ENCODE measurements at places on chromosomes 7 and 10. TPM values are rescaled to one million over a fixed set of nuclear protein-coding genes. Genes with fewer than 3 reads are reported as not detected.

GRCh38 chr10:36187380-36188079 lies 545.4 kb upstream of the FZD8 start:
- H3K4me1 ChIP-seq = no peaks in the 10 kb centered on the region
- no peaks in the 10 kb centered on the region for H3K27me3 ChIP-seq
- H3K36me3 ChIP-seq = no peaks in the 10 kb centered on the region
- no peak for DNase-seq
- no peak overlapping the region for H3K27ac ChIP-seq

GRCh38 chr10:97687785-97688781 lies 1.0 kb upstream of the AVPI1 start:
- no peak for DNase-seq
- peak overlapping the region; percentile 17 for H3K27ac ChIP-seq
- peaks cover 11% of the 10 kb centered on the region for H3K27me3 ChIP-seq

GRCh38 chr7:84605301-84605700 lies 410.7 kb upstream of the SEMA3A start:
- no peaks in the 10 kb centered on the region for H3K36me3 ChIP-seq
- no peak for DNase-seq
- no peaks in the 10 kb centered on the region for H3K27me3 ChIP-seq
- H3K27ac ChIP-seq = no peak overlapping the region
- H3K4me3 ChIP-seq = no peak overlapping the region
- no peaks in the 10 kb centered on the region for H3K4me1 ChIP-seq

GRCh38 chr7:158351051-158351450 lies 236.6 kb downstream of the PTPRN2 start:
- H3K36me3 ChIP-seq = no peaks in the 10 kb centered on the region
- peaks cover 2% of the 10 kb centered on the region for H3K27me3 ChIP-seq
- DNase-seq = no peak
- no peaks in the 10 kb centered on the region for H3K4me1 ChIP-seq

DNA sequence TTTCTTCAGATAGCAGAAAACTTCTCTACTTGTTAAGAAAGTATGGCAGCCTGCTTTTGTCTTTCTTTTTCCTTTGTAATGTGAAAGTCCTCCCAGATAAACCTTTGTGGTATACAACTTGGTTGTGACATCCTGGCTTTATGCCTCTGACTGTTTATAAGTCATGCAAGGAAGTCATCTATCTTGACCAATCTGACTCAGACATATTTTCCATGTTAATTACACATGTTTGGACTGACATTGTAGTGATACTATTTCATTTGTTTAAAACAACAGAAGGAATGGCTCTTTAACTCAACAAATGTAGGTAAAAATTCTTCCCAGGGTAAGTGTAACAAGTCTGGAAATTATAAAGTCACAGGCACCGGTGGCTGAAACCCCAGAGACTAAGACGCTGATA lies 341.6 kb upstream of the MEOX2 start:
- H3K4me1 ChIP-seq = no peaks in the 10 kb centered on the region
- no peak overlapping the region for H3K27ac ChIP-seq
- no peaks in the 10 kb centered on the region for H3K27me3 ChIP-seq

- peaks cover 37% of the 10 kb centered on the region for H3K36me3 ChIP-seq
- H3K4me3 ChIP-seq = no peak overlapping the region
- peaks cover 6% of the 10 kb centered on the region for H3K4me1 ChIP-seq
- no peaks in the 10 kb centered on the region for H3K27me3 ChIP-seq
- no peak for DNase-seq
- no peak overlapping the region for H3K27ac ChIP-seq
Observed at GRCh38 chr10:112539340-112539739, 92.3 kb downstream of the VTI1A start.

DNA sequence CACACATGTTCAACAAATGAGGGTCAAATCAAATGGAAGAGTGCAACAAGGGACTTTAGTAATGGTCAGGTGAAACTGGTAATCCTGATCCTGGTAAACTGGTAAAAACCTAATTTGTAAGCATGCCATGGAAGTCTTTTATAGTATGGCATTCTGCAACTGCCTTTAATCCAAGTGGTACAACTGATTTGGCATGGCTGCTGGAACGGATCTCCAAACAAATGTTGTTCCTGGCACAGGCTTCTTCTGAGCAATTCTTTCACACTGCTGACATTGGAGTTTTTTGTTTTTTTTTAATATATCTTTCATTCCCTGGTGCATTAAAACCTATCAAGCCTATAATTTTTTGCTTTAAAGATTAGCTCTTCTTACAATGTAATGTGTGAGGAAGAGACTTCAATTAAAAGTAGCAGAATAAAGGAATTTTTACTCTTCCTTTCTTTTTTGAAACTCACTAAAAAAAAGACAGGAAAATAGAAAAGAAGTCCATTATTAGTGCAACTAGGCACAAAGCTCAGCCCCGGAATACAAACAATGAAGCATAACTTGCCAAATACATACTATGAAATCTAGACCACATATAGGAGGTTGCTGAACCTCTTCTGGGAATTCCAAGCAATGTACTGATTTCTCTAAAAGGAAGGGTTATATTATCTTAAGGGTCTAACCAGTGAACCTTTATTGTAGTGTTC lies 79.3 kb upstream of the OIT3 start:
- H3K36me3 ChIP-seq = peaks cover 4% of the 10 kb centered on the region
- no peak overlapping the region for H3K27ac ChIP-seq
- DNase-seq = no peak
- H3K27me3 ChIP-seq = no peaks in the 10 kb centered on the region

DNA sequence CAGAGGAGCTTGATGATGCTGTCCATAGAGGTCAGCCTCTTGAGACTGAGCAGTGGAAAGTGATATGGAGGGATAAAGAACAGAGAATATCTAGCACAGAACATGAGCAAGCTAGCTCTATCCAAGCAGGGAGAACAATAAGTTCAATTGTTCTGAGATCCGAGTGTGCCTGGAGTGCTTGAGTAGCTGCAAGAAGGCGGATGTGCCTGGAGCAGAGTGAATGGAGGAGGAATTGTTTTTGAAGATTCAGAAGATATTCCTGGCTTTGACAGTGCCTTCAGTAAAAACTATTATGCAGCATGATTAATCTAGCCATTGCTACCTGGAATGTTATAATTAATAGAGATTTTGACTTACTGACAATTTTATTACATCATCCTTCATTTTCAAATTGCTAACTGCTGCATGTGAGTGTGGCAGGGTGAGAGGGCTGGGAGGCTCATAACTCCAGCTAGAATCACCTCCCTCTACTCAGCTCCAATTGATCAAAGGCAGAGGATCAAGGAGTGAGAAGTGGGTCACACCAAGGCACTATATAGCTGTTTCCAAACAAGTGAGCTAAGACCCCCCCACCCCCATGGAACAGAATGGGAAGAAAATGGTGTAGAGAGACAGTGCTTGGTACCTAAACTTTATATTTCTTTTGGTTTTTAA lies 302.8 kb downstream of the ADRA2A start:
- no peak for DNase-seq
- H3K36me3 ChIP-seq = no peaks in the 10 kb centered on the region
- H3K4me1 ChIP-seq = no peaks in the 10 kb centered on the region
- no peak overlapping the region for H3K27ac ChIP-seq

DNA sequence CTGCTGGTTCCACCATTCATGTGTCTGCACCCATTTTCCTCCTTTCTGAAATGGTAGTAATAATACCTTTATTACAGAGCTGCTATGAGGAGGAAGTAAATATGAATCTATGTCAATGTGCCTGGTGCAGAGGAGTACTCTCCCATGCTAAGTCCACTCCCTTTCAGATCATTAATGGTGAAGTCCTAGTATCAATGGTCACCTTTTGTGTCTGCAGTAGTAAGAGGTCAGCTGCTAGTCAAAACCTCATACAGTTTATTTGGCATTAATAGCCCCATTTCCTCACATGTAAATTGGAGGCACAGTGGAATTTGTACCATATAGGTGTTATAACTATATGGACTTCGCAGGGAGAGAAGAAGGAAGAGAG lies 581.0 kb downstream of the REEP3 start:
- H3K4me1 ChIP-seq = no peaks in the 10 kb centered on the region
- H3K36me3 ChIP-seq = no peaks in the 10 kb centered on the region
- H3K27ac ChIP-seq = no peak overlapping the region
- no peak for DNase-seq

DNA sequence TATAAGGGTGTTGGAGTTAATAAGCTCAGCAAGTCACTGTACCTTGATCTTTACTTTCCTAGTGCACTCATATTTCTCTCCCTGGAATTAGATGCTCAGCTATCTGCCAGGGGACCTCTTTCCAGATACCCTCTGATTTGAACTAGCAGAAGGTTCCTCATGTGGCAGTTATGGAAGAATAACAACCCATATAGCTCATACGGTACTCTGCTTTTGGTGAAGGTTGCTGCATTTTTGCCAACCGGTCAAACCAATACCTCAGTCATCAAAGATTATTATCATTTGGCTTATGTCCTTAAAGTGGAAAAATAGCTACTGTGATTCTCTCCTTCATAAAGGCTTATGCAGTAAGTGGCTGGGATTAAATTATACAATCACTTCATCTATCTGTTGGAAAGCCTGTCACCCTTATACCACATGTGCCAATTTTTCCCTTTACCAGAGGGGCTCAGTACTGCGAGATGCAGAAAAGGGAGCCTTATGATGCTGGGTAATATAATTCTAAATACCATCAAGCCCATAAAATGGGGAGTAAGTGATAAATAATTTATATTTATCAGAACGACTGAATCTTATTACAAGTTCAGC lies 43.4 kb upstream of the PTER start:
- no peak overlapping the region for H3K4me3 ChIP-seq
- no peaks in the 10 kb centered on the region for H3K36me3 ChIP-seq
- no peak overlapping the region for H3K27ac ChIP-seq
- H3K4me1 ChIP-seq = no peaks in the 10 kb centered on the region
- peaks cover 3% of the 10 kb centered on the region for H3K27me3 ChIP-seq
- DNase-seq = no peak

DNA sequence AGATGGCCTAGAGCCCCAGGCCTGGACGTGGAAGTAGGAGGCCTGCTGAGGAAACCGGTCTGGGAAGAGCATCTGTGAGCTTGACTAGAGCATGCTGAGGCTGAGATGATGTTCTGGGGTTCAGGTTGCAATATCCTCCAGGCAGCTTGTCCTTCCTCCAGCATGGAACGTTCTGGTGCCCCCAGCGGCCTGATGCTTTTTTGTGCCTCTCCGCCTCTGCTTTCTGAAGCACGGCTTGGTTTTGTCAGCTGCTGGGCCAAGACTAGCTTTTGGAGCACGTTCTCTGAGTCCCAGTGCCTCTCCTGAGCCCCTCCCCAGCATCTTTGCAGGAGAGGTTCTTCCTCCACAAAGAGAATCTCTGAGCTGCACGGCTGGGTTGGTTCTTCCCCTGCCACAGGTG lies 682.0 kb upstream of the FOXK1 start:
- no peak overlapping the region for H3K27ac ChIP-seq
- no peak overlapping the region for H3K4me3 ChIP-seq
- no peak for DNase-seq
- peaks cover 5% of the 10 kb centered on the region for H3K27me3 ChIP-seq
- no peaks in the 10 kb centered on the region for H3K4me1 ChIP-seq
- no peaks in the 10 kb centered on the region for H3K36me3 ChIP-seq

- no peaks in the 10 kb centered on the region for H3K4me1 ChIP-seq
- no peak overlapping the region for H3K27ac ChIP-seq
- H3K36me3 ChIP-seq = no peaks in the 10 kb centered on the region
- no peak overlapping the region for H3K4me3 ChIP-seq
- H3K27me3 ChIP-seq = peaks cover 20% of the 10 kb centered on the region
Observed at GRCh38 chr10:86170255-86171108, 196.1 kb downstream of the GRID1 start.

DNA sequence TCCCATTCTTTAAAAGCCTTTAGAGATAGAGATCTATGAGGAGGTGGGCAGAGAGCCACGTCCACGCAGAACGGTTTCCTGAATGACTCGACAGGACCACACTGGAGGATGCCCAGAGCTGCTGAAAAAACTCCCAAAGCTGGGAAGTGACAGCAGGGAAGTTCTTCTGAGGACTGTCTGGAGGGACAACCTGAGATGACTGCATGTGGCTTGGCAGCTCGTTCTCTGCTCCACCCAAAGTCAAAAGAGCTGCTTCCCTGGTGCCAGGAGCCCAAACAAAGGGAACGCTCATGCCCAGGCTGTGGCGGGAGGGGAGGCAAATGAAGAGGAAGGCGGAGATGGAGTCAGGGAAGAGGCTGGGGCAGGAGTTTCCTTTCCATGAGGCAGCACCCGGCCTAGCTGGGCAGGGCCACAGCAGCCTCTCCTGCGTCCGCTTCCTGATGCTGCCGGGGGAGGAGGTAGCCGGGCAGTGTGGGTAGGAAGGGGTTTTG lies 95.4 kb downstream of the CCDC3 start:
- no peak overlapping the region for H3K4me3 ChIP-seq
- H3K4me1 ChIP-seq = no peaks in the 10 kb centered on the region
- H3K27me3 ChIP-seq = peaks cover 12% of the 10 kb centered on the region
- DNase-seq = no peak
- H3K36me3 ChIP-seq = no peaks in the 10 kb centered on the region
- H3K27ac ChIP-seq = no peak overlapping the region

GRCh38 chr10:119024882-119025281 lies 4.6 kb upstream of the NANOS1 start:
- H3K27ac ChIP-seq = no peak overlapping the region
- H3K27me3 ChIP-seq = peaks cover 13% of the 10 kb centered on the region
- no peak overlapping the region for H3K4me3 ChIP-seq
- H3K4me1 ChIP-seq = no peaks in the 10 kb centered on the region
- no peaks in the 10 kb centered on the region for H3K36me3 ChIP-seq

- no peaks in the 10 kb centered on the region for H3K27me3 ChIP-seq
- H3K27ac ChIP-seq = no peak overlapping the region
- H3K36me3 ChIP-seq = no peaks in the 10 kb centered on the region
- no peak for DNase-seq
- no peak overlapping the region for H3K4me3 ChIP-seq
Observed at GRCh38 chr10:20058135-20058534, 241.9 kb downstream of the PLXDC2 start.

DNA sequence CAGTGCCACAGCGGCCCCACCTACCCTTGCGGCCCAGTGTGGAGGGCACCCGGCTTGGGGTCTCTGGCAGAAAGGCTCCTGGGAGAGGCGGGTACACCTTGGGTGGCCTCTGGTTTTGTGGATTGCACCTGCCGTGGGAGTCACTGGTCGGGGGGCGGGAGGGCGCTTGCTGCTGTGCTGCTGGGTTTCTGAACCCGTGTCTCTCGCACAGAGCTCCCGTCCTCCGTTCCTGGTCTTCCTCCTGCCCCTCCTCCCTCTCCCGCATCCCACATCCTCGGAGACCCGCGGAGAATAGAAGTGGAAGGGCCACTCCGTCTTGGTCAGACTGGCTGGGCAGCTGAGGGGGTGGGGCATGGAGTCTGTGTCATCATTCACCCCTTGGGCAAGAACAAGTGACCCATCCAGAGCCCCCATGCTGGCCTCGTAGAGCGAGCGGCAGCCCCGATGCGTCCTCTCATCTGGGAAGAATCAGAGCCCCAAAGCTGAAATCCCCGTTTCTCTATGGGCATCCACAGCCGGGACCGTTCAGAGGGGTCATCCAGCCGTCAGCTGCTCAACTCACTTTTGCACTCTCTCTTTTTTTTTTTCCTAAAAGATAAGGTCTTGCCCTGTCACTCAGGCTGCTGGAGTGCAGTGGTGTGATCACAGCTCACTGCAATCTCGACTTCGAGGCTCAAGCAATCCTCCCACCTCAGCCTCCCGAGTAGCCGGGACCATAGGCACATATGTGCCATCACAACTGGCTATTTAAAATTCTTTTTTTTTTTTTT lies 4.0 kb downstream of the MAFK start:
- no peak for DNase-seq
- H3K27ac ChIP-seq = peak overlapping the region; percentile 21
- H3K4me3 ChIP-seq = no peak overlapping the region
- peaks cover 26% of the 10 kb centered on the region for H3K4me1 ChIP-seq
- no peaks in the 10 kb centered on the region for H3K27me3 ChIP-seq

The GHRHR gene
- total RNA-seq = not detected

The SDK1 gene
- 0.25 TPM for total RNA-seq

The SPDYE8 gene
- total RNA-seq = not detected

The SPOCK2 gene
- total RNA-seq = 370 TPM

The OR13A1 gene
- 0.23 TPM for total RNA-seq

The MAD1L1 gene
- 82.6 TPM for total RNA-seq

The GPER1 gene
- total RNA-seq = 0.19 TPM

The ADAM8 gene
- 91.0 TPM for total RNA-seq

The GIMAP5 gene
- total RNA-seq = 123 TPM

Measured in activated naive CD8-positive, alpha-beta T cell treated with anti-CD3 and anti-CD28 coated beads, Interleukin-2, amount 10 ng/mL, durations not matched to agents 7 days and 5 days (primary cell).